ENCODE measurements at places on chromosomes 16 and 17.

- DNase-seq = no peak
Observed at GRCh38 chr17:12485361-12485906, 180.3 kb upstream of the MYOCD start.

DNA sequence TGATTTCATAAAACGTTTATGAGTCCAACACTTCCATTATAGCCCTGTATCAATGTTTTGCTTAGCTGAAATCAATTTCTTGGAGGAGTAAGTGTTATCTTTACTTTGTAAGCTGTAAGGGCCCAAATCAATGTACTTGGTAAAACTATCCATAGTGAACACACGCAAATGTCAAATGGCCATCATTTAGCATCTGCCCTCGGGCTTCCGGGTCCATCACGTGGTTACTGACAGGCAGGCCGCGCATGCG lies 687 bp upstream of the NARF start:
- no peak for DNase-seq

- no peak for DNase-seq
Observed at GRCh38 chr17:69762359-69762758, 312.7 kb upstream of the KCNJ16 start.

GRCh38 chr17:30095507-30096244 lies 20.9 kb upstream of the NSRP1 start:
- no peak for DNase-seq

GRCh38 chr16:85898521-85899442 lies at the start of gene IRF8:
TSS of gene IRF8 (plus strand) at chr16:85899162. CDS start at chr16:85903016, 3,854 bp downstream.
- peak; percentile 87 for DNase-seq

GRCh38 chr17:67868176-67868575 lies 42.9 kb downstream of the BPTF start:
- no peak for DNase-seq

DNA sequence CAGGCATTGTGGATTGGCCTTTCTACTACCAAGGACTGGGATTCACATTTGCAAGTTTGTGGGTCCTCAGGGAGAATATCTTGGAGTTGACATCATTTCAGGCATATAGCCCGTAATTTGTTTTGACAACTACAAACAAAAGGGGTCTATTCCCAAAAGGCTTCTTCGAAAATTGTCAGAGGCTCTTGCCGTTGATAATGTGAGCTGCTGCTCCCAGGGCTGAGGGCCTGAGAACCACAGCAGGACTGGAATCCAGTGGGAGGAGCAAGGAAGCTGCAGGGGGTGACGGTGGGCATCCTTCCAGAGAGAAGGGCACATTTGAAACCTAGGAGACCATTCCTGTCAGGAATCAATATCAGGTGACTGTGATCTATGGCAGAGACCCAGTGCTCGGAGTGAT lies 761.6 kb upstream of the RBFOX1 start:
- DNase-seq = no peak

DNA sequence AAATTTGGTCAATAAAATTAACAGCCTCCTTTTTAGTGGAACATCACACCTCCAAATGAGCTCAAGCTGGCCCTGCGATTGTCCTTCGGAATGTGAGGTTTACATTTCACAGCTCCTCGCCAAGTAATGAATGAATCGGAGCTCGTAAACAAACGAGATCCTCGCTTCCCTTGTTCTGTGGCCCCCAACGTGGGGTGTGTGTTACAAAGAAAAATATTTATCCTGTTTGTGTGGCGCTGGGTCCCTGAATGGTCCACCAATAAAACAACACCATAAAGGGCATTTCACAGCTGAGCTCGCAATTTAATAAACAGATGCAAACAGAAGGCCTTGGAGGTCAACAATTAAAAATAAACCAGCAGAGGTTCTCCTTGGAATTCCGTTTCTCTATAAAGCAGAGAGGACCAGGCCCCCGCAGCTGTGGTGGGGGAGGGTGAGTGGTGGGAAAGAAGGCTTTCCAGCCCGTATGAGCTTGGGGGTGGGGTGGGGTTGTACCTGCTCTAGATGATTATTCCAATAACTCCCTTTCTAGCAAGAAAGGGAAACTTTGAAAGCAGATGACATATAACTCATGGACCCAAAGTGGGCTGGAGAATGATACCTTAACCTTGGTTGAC lies 393.9 kb upstream of the SALL1 start:
- no peak for DNase-seq

- DNase-seq = no peak
Observed at GRCh38 chr17:77126519-77126918, 14.2 kb upstream of the SEC14L1 start.

GRCh38 chr17:1511756-1512321 lies 4.6 kb downstream of the INPP5K start:
- DNase-seq = no peak

GRCh38 chr16:297832-298231 lies 14.9 kb downstream of the PDIA2 start:
- DNase-seq = no peak

GRCh38 chr17:81403671-81404534 lies 8.6 kb downstream of the BAHCC1 start:
- DNase-seq = no peak

DNA sequence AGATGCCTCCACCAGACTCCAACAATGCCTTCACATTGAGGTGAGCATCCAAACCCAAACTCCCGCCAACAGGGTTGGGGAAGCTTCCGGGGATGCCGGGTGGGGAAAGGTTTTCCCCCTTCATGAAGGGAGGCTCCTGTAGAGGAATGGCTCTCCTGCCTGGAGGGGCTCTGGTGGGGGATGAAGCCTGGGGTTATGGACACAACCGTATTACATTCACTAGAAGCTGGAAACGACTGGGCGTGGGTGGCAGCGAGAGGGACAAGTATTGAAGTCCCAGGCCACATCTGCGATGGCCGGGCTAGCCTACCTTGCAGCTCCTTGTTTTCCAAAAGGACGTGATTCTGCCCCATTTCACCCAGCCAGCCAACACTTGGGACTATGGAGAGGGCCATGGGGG lies 321.1 kb downstream of the C16orf95 start:
- DNase-seq = no peak

DNA sequence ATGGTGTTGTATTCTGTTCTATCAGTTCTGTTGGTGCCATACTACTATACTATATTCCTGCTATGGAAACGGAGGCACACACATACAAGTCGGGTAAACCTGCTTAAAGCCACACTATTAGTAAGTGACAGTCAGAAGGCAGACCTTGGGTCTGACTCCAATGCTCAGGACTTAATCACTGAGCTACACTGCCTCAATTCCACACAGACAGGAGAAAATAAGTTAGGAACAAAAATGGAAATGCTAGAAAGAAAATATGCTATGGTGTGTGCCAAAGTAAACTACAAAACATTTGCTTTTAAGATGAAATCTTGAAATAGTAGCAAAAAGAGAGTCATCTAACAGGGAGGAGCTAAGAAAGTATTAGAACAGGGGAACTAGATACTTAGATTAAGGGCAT lies 48.1 kb downstream of the MYO1D start:
- no peak for DNase-seq

DNA sequence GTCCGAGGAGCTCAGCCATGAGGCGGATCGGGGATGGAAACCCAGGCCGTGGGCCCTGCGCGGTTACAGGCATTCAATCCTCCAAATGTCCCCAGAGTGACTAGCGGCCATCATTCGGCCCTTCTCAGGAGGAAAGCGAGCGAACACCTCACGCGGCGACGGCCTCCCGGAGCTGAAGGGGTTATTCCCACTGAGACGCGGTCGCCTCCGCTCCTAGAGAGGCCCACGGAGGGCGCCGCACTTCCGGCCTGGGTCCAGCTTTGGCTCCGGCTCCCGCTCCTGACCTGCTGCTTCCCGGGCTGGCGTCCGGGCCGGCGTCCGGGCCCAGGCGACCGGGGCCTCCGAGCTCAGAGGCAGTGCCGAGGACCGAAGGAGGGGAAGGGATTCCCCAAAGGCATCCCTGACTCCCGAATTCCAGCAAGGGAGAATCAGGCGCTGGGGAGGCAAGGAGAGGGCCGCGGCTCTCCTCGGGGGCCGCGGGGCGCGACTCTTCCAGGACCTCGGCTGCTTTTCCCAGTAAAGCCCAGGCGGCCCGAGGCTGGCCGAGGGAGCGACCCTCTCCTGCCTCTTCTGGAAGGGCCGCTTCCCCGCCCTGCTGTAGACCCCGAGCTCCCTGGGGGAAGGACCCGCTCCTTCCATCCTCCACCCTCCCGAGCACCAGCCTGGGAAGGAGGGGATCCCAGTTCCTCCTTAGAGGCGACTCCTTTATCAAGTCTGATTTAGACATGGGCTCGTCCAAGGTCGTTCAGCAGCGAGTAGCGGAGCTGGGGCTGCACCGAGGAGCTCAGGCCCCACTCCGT lies 18.6 kb upstream of the ZNF629 start:
- DNase-seq = peak; percentile 90

DNA sequence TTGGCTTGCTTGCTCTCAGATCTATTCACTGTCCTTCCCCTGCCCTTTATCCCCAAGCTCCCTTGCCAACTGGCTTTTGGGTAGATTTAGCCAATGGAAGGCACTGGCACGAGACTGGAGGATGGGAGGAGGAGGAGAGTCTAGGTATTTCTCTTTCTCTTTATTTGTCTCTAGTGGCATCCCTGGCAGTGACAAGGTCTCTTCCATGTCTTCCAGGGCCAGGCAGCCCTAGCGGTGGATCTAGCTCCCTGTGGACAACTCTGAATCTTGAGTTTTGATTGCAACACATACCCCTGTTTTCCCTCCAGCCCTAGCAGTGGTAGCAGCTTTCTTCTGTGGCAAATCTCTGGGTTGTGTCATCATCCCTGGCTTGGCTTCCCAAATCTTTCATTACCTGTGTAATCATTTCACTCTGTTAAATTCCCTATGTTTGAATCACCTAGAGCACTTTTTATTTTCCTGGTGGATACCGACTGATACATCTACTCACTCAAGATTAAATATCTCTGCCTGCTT lies 171.1 kb upstream of the IRX6 start:
- no peak for DNase-seq

- DNase-seq = no peak
Observed at GRCh38 chr17:9192010-9192409, 170.7 kb downstream of the NTN1 start.

GRCh38 chr17:67293251-67294203 lies 48.5 kb upstream of the HELZ start:
- DNase-seq = no peak

DNA sequence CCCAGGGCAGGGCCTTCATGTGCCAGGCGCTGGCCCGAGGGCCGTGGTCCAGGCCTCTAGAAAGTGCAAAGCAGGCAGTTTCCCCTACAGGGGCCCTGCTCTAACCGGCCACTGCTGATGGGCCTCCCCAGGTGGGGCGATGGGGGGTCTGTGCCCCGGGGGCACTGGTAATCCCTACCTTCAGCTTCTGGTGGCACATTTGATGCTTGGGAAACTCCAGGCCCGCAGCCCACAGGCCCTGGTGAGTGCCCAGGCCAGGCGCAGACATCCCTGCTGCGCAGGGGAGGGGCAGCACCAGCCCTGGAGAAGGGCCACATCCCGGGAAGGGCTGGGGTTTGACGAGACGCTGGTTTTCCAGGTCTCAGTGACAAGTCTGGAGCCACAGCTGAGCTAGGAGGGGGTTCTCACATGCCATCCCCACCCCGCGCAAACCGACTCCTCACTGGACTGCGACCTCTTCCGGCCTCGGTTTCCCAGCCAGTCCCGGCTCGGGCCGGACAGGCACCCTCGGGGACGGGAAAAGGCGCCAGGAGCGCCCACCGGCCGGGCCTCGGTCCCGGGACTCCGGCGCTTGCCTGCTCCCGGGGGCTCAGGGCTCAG lies 1.6 kb downstream of the DOC2B start:
- no peak for DNase-seq

DNA sequence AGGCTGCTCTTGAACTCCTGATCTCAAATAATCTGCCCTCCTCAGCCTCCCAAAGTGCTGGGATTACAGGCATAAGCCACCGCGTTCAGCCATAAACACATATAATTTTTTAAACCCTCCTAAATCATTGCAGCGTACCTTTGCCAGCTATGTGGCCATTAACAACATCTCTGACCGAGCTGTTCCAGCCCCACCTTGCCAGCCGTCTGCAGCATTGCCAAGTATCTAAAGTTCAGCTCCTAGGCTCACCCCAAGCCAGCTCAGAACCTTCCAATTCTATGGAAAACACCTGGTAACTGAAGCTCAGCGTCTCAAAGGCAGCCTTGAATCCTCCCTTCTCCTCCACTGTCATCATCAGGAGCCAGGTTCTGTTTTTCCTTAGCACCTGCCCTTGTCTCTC lies 5.1 kb upstream of the MEIOB start:
- DNase-seq = no peak

GRCh38 chr17:36936455-36937000 lies 747 bp upstream of the LHX1 start:
- no peak for DNase-seq

GRCh38 chr16:80725566-80726162 lies 78.7 kb downstream of the CDYL2 start:
- no peak for DNase-seq

DNA sequence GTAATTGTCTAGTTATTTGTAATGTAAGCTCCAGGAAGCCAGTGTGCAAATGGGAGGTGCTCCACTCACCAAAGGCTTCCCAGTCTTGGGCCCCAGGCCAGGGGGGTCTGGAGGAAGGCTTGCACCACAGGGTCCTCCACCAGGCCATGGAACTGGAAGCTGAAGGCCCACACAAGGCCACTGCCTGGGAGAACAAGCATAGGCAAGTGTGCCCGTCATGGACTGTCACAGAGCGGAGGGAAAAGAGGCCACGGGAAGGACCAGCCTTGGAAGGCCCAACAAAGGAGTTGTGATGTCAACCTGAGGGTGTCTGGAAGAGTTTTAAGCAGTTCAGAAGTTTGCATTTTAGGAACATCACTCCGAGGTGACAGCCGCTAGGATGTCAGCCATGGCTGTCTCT lies 3.0 kb upstream of the SRRM2 start:
- DNase-seq = no peak

GRCh38 chr17:9336817-9337216 lies 238.8 kb downstream of the STX8 start:
- DNase-seq = no peak

GRCh38 chr17:57551321-57552079 lies 193.6 kb downstream of the CCDC182 start:
- no peak for DNase-seq

GRCh38 chr17:38701504-38702165 lies 3.4 kb upstream of the MLLT6 start:
- no peak for DNase-seq

DNA sequence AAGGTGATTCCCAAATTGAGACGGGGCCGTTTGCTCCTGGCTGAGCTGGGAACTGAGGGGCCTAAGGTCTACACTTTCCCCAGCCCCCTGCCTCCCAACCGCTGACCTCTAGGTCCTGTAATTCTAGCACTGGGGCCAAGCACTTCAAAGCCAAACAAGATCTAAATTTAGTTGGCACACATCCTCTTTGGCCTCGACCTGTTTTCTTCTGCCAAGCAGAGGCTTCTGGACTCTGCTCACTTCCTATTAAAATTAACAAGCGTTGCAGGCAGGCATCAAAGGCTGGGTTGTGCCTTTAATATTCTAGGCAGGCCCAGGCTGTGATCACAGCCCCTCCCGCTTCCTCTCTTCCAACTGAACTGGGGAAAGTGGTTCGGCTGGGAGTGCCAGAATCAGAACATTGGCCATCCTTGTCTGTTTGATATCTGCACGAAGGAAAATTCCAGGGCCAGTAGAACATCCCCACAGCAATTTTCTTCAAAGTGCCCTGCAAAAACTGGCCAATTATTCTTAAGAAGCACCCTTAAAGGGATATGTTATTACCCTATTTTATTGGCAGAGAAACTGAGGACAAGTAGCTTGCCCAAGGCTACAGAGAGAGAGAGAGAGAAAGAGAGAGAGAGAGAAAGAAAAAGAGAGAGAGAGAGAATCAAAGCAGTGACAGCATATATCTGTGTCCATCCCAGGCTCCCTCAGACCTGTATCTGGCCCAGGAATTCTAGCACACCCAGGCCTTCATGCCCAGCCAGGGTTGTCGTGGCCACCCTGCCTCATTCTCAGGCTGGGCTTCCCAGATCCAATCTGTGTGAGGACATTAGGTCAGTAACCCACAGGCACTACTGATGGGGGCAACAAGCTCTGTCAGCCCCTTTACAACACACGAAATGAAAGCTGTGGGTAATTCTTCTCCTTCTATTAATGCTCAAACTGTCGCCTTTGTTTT lies 12.8 kb upstream of the MT4 start:
- no peak for DNase-seq
